Activated CD4-positive, alpha-beta T cell treated with anti-CD3 and anti-CD28 coated beads, Interleukin-2, amount 50 U/mL, for 24 hours (primary cell): ENCODE measurements at places on chromosomes 11 and 22.

DNA sequence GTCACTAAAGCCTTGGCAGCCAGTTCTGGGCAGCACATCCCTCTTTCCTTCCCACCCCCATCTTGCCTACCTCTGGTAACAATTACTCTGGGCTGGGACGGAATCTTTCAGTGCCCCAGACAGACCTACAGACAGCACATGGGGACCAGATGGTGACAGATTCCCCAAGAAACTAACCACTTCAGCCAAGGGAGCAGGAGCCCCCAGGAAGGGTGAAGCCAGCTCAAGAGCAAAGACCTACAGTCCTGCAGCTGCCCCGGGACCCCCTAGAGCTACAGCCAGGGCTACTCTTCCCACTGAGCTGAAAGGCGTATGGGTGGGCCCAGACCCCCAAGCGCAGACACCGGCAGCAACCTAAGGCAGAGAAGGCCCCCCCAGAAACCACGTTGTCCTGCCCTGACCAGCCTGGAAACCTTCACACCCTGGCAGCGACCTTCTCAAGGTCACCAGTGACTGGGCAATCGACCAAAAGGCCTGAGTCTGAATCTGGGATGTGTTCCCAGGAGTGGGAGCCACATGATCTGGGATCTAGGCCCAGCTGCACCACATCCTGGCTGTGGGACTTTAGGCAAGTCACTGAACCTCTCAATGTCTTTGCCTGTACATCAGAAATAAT lies 65.8 kb downstream of the LRRC32 start:
- no peak for DNase-seq

DNA sequence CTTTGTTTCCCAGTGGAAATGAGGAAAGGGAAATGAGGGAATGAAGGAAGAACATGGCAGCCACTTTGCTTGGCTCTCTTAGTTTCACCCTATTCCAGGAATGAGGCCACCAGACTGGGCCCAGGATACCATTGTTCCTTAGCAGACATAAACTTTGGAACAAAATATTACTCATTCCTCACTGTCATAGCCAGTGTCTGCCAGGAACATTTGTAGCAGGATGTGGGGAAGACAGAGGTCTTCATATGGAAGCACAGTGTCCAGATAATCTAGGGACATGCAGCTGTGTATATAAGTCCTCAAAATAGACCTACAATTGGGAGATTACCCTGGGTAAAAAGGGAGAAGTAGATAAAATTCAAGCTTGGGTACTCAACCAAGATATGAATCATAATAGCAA lies 15.2 kb upstream of the FUT4 start:
- no peak for DNase-seq

DNA sequence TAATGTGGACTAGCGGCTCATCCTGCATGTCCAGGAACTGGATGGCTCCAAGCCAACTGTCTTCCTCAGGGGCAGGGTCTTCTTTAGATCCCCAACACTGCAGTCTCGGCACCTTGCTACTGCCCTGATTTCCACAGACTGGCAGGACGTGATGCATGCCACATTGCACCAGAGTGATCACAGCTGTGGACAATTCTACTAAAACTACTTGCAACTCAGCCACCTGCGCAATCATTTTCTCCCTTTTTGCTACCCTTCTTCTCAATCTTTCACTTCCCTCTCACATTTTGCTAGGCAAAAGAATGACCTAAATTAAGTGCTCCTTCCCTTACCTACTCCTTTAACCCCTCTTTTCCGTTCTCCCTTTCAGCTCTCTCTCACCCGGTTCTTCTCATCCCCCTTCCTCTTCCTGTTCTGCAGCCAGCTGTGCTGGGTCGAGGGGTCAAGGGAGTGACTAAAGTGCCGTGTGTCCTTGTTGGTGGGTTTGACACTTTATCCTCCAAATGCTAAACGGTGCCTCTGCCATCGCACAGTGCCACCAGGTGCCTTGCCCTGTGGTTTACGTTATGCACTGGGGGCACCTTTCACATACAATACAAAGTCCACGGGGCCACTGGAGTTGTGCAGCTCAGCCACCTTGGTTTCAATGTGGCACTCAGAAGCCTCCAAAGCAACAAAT lies 11.5 kb upstream of the PEX26 start:
- DNase-seq, result no peak

DNA sequence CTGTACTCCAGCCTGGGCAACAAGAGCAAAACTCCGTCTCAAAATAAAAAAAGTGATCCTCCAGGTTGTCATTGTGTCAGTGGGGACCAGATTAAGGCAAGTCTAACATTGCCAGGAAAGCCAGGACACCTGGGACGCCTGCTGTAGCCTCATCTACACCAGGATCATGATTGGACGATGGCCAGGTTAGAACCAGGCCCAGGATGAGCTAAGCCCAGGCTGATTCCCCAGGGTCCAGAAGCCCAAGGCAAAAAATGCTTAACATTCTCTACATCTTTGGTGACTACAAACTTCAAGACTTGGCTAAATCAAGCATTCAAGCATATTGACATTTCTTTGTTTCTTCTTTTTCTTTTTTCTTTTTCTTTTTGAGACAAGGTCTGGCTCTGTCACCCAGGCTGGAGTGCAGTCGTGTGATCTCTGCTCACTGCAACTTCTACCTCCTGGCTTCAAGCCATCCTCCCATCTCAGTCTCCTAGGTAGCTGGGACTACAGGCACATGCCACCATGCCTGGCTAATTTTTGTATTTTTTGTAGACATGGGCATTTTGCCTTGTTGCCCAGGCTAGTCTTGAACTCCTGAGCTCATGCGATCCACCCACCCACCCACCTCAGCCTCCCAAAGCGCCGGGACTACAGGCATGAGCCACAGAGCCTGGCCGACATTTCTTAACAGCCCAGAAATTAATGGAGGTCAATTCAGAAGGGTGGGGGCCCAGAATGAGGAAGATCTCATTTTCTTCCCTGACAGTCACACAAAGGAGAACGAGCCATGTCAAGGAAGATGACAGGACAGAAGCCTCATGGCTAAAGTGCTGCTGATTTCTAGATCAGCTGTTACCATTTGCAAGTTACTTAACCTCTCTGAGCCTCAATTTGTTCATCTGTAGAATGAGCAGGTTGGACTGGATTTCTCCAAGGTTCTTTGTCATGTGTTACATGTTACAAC lies 12.5 kb upstream of the PTPRJ start:
- no peak for DNase-seq

- no peak for DNase-seq
Measured at GRCh38 chr11:33366918-33367317, 109.7 kb downstream of the HIPK3 start.

DNA sequence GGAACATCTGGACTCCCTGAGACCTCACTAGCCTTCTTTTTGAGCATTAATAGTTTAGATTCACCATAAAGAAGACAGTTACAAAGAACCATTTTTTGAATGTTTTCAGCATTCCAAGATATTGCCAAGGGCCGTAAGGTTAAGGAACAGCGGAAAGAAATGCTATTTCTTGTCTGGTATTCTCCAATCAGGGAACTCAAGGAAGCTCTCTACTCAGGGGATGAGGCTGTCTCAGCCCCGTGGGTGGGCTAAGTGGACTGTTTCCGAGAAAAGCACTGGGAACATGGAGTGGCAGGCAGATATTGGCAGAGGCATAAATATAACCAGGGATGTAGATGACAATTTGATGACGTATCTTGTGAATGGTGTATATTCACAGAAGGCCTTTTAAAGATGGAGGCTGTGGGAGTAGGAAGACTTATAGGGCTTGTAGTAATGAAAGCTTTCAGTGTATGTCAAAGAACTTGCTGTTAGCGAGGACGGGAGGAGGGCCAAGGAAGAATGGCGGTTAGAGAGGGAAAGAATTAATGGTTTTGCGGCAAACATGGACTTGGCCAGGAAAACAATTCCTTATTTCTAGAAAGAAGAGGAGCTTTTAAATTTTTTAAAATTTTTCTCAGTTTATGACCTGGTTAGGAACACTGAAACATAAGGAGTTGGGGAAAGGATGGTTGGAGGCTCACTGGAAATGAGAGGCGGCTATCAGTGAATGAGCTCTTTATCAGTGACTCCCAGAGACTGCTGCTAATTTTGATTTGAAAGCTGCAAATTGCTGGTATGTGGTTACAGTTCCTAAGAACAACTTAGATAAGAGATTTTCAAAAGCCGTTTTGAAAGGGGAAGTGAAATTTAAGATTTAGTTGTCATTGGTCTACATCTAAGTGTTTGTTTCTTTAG lies 64.6 kb downstream of the ST3GAL4 start:
- no peak for DNase-seq

DNA sequence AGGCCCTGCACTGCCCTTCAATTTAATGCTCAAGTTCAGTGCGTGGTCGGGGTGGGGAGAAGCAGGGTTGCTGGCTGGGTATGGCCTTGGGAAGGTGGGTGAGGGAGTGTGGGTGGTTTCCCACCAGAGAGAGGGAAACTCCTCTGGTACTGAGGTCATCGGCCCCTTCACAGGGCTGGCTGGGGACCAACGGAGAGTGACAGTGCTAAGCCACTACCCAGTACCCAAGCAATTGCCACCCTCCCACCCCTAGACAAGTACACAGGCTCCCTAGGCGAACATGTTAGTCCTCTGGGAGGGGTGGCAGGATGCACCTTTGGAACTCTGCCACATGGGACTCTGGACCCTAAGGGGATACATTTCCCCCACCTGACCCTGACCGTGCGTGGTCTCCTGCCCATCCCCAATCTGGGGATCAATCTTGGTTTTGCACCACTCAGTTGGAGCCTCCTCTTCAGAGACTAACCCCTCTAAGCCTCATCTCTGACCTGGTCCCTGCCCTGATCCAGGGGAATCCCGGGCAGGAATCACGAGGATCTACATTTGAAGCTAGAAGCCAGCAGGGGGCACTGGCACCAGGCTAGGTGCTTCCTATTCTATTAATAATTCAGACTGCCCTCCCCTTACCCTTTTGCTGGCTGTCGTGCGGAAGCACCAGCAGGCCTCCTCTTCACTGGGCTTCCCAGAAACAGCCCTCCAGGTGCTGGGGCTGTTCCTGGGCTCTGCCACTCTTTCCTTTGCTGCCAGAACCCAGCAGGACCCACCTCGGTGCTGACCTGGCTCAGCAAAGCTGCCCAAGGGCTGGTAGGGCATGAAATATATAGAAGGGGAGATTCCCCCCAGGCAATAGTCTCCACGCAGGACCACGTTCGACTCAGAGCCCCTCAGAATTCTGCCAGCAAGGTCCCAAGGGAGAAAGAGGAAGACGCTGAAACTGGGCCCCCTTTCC lies 377.7 kb downstream of the TENM4 start:
- no peak for DNase-seq

GRCh38 chr11:128048121-128048520 lies 539.2 kb downstream of the ETS1 start:
- no peak for DNase-seq

DNA sequence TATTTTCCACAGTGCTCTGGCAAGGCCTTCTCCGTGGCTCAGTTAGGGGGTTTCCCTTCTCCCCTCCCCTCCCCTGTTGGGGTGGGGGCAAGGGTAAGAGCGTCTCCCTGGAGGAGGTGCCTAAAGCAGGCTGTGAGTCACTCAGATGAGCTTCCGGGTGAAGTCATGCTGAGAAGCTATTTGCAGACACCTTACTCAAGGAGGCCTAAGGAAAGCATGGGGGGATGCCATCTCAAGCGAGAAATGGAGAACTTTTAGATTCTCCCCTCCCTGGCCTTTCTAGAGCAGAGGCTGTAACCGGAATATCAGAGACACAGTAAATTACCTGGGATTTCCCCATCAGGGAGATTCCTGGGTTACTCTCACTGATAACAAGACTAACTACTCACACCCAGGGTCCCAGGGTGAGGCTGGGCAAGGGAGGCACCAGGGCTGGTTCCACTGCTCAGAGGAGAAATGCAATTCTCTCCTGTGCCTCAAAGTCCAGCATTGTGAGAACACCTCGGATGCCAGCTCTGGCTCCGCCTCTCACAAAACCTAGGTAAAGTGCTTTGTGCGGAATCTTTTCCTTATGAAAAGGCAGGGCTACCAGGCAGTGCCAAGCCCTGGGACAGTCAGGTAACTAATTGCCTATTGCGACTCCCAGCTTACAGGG lies 123.6 kb downstream of the ABTB2 start:
- DNase-seq, result peak; percentile 35

- DNase-seq, result no peak
Measured at GRCh38 chr22:30847583-30847982, 121.0 kb downstream of the MORC2 start.

DNA sequence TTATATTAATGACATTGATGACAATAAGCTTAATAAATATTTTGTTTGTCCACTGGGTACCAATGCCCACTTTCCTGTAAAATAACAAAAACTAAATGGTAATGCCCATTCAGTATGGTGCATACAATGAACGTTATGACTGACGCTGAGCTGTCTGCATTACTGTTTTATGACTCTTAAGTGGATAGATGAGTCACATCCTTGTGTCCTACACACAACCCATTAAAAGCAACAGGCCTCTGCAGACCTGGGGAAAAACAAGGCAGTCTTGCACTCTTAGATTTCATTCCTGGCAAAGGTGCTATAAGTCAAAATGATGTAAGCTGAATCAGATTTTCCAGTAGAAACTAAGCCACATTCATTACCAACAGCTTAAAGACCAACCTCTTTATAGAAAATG lies 176.3 kb upstream of the TMEM45B start:
- DNase-seq, result no peak

DNA sequence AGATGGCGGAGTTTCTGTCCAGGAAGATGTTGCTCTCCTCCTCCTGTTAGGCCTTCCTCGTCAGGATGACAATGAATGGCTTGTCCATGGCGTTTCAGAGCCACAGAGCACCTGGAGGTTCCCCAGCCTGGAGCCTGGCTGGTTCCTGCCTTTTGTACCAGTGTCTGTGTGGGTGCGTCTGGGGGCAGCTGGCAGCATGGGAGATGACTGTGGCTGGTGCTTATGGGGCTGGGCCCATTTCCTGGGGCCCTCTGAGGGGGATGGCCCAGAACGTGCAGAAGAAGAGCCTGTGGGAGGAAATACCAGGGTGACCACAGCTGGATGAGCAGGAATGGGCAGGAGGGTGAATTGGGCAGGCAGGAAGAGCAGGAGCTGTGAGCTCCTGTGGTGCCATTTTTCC lies 6.7 kb downstream of the SLC37A2 start:
- DNase-seq, result no peak

DNA sequence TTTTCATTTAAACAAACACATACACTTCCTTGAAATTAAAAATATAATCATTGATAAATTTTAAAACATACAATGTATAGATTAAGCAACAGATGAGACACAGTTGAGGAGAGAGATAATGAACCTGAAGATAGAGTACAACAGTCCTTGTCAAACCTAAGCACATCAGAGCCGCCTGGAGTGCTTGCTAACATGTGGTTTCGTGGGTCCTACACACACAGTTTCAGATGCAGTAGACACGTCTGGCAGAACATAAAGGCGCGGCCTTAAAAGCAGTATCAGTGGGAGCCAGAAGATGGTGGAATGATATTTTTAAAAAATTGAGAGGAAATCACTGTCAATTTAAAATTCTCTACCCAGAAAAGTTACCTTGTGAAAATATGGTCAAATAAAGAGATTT lies 134.4 kb downstream of the MPPED1 start:
- no peak for DNase-seq

GRCh38 chr22:46348099-46348695 lies 12.7 kb downstream of the TRMU start:
- no peak for DNase-seq
